ENCODE measurements at places on chromosomes 13 and 19.

DNA sequence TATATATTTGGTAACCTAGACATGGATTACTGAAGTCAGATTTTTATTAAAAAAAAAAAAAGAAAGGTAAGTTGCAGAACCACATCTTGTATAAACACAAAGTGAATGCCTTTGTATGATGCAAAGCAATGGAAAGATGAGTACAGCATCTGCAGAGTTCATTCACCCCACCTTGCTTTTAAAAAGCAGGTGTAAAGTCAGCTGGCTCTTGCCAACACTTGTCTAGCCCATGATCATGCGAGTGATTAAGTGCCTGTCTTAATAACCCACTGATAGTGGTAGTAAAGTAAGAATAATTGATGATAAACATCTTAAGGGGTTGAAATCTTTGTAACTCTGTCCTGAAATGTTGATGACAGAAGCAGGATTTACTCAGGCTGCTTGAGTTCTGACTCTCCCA lies 710.4 kb downstream of the EFNB2 start:
- no peak for DNase-seq

- DNase-seq, result no peak
Observed at GRCh38 chr19:49591731-49592485, 926 bp downstream of the PRR12 start.

DNA sequence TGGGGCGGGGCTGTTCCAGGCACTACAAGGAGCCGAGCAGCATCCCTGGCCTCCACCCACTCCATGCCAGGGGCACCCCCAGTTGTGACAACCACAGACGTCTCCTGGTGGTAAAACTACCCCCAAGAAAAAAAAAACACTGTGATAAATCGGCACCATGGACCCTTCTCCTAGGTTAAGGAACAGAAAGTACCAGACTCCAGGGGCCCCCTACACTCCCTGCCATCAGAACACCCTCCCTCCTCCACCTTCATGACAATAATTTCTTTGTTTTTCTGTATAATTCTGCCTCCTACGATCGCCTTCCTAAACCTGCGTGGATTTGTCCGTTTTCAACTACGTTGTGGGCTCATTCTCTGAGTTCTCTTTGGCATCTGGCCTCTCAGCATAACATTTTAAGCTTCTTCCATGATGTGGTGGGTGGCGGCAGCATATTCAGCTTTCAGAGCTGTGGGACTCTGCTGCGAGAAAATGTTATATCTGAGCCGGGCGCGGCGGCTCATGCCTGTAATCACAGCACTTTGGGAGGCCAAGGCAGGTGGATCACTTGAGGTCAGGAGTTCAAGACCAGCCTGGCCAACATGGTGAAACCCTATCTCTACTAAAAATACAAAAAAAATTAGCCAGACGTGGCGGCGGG lies 8.6 kb downstream of the TLE2 start:
- no peak for DNase-seq

DNA sequence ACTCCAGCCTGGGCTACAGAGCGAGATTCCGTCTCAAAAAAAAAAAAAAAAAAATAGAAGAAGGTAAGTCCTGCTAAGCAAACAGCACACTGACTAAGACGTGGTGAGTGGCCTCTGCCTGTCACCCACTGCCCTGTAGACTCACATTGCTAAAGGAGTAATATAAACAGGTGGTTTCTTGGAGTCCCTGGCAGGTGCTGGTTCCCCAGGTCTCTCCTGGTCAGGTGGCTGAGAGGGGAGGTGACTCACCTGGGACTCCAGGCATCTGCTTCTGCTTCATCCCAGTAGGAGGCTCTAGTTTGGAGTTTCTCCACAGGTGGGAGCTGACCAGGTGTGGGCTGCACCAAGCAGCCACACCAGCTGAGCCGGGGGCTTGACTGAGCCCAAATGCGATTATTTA lies at the start of gene OR10H1:
Gene OR10H1, minus strand, starts transcription at position 359 of the 400 bp plus-strand sequence. CDS start 7,627 bp downstream, outside the sequence.
- DNase-seq, result no peak

DNA sequence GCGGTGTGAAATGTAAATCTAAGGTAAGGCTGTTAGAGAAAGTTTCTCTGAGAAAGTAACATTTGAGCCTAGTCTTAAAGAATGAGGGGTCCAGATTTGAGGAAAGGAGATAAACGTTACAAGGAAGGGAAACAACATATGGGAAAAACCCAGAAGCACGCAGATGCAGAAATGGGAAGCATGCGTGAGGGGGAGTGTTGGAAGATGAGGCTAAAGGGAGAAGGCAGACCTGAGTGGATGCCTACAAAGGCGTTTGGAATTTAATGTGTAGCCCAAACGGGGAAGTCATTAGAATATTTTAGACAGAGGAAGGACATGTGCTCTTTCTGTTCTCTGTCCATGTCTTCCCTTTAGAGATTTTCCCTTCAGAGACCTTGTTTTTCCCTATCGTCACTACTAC lies 61.0 kb downstream of the TPT1 start:
- DNase-seq, result no peak

DNA sequence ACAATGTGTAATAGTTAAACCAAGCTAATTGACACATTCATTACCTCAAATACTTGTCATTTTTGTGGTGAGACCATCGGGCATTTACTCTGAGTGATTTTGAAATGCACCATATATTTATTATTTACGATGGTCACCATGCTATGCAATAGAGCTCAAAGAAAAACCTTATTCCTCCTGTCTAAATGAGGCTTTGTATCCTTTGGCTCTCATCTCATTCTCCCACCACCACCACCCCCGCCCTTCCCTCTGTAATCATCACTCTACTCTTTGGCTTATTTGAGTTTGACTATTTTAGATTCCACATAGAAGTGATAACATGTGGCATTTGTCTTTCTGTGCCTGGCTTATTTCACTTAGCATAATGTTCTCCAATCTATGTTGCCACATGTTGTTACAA lies 124.9 kb downstream of the CYSLTR2 start:
- no peak for DNase-seq

DNA sequence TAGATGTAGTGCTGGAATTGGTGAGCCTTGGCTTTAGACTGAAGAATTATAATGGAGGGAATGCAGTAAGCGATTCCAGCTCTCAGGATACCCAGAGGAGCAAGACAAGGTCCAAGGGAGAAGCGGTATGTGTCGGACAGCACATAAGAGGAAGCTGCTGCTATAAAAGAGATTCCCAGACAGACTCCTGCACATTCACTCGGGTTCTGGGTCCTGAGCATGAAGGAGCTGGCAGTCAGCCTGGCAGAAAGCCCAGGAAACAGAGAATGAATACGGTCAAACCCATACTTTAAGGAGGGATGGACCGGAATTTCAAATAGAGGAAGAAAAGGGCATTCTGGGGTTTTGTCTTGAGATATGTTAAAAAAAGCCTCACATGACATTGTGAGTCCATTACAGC lies 308.3 kb downstream of the DNAJC15 start:
- DNase-seq, result no peak

DNA sequence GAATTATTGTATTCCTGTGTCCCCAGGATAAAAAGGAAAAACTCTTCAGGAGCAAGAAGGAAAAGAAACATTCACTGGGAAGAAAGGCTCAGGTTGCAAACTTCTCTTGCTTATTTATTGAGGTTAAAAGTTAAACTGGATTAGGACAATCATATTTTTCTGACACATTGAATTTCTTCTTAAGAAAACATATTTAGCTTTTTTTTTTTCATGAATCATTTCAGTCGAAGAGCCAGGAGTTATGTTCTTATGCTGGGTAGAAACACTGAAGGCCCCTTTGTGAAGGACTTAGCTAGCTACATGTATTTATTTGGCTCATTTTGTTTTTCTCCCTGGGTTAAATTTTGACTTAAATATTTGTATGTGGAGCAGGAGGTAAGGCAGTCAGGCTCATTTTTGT lies 434.0 kb downstream of the KLF5 start:
- DNase-seq, result no peak

- DNase-seq, result no peak
Observed at GRCh38 chr19:28980236-28980868, 232.6 kb downstream of the UQCRFS1 start.

DNA sequence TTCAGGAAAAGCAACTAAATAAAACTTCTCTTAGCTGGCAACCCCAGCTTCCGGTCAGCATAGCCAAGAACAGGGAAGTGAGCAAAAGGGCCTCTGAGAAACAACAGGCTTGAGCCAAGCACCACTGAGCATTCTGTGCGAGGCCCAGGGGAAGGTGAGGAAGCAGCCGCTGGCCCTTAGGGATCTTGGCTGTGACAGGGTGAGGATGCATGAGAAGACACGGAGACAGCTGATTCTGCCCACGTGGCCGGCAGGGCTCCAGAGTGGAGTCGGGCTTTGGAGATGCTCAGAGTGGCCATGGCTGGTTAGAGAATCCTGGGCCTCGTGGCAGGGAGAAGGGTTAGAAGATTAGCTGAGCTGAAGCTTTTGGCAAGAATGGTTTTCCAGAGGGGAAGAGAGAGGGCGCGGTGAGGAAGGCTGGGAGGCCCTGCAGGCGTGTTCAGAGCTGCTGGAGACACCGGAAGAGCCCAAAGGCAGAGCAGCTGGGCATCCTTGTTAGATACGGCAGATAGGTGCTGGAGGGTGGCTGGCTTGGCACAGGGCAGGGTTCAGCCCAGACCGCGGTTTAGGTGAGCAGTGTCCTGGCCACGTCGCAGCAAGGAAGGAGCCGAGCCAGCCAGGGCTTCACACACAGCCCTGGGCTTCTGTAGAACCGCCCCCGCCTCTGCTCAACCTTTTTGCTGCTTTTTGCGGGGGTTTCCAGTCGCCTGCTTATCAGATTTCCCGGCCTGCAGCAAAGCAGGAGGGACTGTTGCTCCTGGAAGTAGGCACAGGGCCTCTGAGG lies 17.3 kb downstream of the UPF1 start:
- no peak for DNase-seq

- DNase-seq, result no peak
Observed at GRCh38 chr19:8397271-8397670, 7.1 kb downstream of the RAB11B start.

DNA sequence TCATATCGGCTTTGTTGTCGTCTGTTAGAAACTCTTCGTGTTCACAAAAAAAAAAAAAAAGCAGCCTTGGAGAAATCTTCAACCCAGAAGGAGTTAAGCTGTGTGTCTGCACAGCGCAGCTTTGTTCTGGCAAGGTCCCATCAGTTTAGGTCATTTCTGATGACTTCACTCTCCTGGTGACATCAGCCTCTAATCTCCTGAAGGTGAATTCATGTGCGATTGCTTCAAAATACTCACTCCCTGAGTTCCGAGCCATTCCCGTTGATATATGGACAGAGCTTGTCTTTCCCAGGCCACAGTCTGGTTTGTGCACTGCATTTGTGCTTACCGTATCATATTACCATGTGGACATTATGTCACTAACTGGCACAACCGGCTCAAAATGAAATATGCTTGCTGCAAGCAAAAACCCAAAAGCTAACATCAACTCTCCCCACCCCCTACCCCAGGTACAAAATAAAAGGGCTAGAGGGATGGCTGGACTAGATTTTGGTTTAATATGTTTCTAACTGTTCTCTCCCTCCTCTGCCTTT lies 342.4 kb downstream of the KCNRG start:
- DNase-seq, result no peak

DNA sequence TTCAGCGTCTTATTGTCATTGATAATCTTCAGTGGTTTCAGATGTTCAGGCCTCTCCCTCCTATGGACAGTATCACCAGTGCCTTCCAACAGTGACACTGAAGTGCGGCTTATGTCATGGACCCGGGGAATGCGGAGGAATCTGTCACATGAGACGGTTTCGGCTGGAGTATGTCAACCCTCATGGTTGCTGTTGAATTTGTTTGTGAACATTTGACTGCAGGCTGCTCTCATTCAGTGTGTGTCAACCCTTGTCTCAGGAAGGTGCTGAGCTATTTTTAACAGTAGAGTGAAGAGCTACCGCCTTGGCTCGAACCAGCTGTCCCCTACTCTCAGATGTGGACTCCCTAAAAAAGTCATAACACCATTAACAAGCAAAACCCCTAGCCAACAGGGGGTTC lies 138.8 kb upstream of the RNF113B start:
- no peak for DNase-seq

DNA sequence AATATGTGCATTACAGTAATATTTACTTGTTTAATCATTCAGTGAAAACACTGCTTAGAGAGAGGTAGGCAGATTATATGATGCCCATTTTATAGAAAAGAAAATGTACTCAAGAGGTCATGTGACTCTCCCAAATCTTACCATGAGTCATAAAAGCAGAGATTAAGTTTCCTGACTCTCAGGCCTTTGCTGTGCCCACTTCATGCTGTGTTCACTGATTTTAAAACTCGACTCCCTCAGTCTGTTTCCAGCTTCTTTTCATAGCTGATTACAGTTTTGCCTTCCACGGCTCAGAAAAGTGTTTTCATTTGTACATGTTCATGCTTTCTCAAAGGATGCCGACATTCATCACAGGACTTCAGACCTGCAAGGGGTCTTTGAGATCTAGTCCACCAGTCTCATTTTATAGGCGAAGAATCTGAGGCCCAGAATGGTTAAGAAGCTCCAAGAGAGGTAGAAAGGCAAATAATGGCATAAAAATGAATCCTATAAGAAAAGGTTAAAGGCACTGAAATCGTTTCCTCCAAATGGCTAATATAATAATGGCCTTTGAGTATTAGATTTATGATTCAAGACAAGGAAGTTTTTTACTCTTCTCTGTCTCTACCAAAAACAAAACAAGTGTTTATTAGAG lies 9.0 kb upstream of the IPO5 start:
- no peak for DNase-seq

GRCh38 chr19:17933414-17934129 lies 757 bp downstream of the CCDC124 start:
- no peak for DNase-seq

DNA sequence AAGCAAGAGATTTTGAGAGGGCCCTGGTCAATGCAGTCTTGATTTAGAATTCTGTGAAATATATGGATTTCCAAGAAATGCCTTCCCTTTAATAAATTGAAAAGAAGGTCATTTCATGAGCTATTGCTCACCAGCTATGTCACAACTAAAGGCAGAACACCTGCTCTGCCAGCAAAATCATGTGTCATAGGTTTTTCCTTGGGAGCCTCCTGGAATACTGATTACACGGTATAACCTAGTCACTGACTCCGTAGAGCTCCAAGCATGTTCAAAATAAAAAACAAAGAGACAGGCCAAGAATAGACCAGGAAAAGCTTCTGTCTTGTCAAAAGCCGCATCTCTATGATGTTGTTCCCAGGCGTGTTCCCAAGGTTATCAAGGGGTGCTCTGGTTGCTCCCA lies 45.5 kb downstream of the HSPH1 start:
- no peak for DNase-seq

GRCh38 chr19:49520705-49521319 lies 7.0 kb upstream of the RCN3 start:
- DNase-seq, result no peak

GRCh38 chr19:24069905-24070657 lies 16.9 kb upstream of the ZNF254 start:
- DNase-seq, result no peak

Measured in stimulated activated CD4-positive, alpha-beta T cell treated with anti-CD3 and anti-CD28 coated beads, Interleukin-1b, Interleukin-23, amount 100 ng/mL, for 24 hours (primary cell).